ENCODE measurements at places on chromosomes 4 and X.

- no peak for DNase-seq
Measured at GRCh38 chr4:113952452-113953029, 26.9 kb downstream of the ARSJ start.

- DNase-seq = no peak
Measured at GRCh38 chrX:97026406-97026805, 142.7 kb downstream of the RPA4 start.

- DNase-seq = no peak
Measured at GRCh38 chrX:155632431-155633100, 19.8 kb upstream of the TMLHE start.

DNA sequence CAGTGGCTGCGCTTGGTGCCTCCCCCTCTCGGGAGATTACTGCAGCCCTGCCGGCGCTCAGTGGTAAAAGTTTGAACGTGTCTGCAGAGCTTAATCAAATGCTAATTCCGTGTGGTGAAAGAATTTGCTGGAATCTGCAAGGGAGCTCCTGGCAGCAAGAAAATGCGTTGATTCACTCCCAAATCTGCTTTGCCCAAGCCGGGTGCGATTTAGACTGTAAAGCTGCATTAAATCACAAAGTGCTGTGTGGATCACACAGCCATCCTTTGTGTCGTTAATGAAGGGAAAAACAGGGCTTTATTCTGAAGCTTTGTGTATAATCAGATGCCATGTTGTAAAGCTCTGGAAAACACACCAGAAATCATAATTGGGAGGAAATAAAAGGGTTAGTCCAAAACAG, 444.1 kb downstream of the BCOR start:
- no peak for DNase-seq

DNA sequence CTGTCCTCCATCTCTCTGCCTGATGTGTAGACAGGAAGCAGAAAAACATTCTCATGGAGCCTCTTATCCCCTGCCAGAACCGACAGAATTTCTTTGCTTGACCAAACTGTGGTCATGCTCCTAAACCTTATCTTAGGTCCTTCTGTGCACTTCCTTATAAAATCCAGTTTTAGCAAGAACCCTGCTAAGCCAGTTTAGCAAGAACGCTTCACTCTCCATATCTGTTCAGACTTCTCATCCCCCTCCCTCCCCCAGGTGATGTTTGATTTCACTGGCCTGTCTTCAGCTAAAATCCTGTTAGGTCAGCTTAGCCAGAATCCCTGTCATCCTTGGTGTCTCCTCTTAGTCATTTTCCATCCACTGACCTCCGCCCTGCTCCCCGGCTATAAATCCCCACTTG, 1130.9 kb upstream of the PRKX start:
- DNase-seq = no peak

DNA sequence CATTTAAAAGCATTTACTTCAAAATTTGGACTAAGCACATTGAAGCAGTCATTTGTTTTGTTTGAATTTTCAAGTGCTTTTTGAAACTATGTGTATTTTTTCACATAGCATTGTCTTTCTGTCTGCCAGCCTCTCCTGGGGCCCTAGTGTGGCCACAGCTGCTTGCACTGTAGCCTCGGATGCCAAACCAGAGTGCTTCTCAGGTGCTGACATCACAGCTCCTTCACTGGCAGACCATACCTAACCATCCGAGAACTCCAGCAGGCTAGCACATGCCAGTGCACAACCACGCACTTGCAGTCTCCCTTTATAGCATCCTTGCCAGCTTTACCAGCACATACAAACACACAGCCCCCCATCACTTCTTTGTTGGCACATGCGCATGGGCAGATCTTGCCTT, 1019.7 kb downstream of the STPG2 start:
- no peak for DNase-seq

GRCh38 chr4:47819178-47819577, 18.7 kb downstream of the CORIN start:
- no peak for DNase-seq

GRCh38 chrX:154471839-154472684, 7.0 kb downstream of the LAGE3 start:
- no peak for DNase-seq

- no peak for DNase-seq
Measured at GRCh38 chr4:53844551-53844950, 219.9 kb downstream of the CHIC2 start.

- no peak for DNase-seq
Measured at GRCh38 chr4:7352486-7352885, 82.2 kb downstream of the PSAPL1 start.

- no peak for DNase-seq
Measured at GRCh38 chrX:145002771-145003170, 244.5 kb upstream of the SPANXN1 start.

DNA sequence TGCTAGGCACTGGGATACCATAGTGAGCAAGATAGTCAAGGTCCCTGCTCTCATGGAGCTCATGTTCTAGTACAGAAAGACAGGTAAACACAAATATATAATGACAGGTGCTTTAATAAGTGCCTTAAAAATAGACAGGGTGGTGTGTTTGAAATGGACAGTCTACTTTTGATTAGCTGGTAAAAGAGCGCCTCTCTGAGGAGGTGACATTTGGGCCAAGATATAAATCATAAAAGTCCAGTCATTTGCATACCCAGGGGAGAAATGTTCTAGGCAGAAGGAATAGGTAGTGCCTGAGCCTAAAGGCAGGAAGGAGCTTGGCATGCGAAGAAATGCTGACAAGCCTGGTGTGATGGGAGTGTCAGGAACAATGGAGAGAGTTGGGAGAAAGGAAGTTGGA, 83.6 kb downstream of the DNAAF6 start:
- DNase-seq = no peak

DNA sequence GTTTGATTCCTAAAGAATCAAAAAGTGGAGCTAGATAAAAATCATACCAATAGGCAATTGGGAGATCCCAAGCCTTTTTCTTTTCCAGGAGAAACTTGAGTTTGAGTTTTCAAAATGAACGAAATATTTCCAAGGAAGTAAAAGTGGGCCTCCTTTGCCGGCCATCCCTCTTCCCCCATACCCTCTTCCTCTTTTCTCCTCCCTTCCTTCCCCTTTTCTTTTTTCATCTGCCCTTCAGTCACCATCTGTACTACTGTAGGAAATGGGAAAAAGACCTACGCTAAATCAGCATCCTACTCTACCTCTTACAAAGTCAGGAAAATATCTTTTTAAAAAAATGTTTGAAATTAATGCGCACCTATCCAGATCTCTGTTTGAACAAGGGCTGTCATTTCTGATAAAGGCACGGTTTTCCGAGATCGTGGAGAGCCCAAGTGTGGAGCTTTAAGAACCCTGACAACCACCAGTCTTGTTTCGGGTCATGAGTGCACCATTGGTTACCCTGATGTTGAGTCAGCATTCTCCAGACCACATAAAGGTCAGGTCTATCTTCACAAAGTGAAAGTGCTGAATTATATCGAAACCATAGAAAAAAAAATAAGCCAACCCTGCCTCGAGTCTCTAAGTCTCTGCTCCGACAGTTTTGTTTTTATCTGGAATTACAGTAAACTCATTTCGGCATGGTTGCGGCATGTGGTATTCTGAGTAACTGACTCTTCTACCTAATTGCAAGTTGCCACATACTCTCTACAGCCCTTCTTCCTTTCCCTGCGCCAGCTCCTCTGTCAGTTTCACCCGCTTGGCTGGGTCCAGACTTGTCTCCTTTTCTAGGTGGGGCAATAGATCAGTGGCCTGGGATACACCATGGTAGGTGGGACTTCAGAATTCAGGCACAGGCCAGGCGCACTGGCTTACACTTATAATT, 140.2 kb upstream of the KLF3 start:
- DNase-seq = peak; percentile 46

DNA sequence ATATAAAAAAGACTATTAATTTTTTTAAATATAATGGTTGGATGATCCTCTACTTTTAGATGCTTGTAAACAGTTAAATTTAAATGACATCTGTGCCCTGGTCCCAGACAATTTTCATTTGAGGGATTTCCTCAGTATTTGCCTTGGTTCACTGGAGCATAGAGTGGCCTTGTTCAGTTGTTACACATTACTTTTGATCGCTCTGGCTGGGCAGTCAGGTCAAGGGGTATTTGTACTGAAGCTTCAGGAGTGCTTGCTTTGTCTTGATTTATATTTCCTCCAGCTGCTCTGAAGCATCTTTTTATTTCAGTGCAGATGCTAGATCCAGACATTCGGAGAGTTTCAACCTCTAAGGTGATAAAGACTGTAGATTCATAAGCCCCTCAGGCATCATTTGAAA, 50.0 kb downstream of the COMMD8 start:
- no peak for DNase-seq

DNA sequence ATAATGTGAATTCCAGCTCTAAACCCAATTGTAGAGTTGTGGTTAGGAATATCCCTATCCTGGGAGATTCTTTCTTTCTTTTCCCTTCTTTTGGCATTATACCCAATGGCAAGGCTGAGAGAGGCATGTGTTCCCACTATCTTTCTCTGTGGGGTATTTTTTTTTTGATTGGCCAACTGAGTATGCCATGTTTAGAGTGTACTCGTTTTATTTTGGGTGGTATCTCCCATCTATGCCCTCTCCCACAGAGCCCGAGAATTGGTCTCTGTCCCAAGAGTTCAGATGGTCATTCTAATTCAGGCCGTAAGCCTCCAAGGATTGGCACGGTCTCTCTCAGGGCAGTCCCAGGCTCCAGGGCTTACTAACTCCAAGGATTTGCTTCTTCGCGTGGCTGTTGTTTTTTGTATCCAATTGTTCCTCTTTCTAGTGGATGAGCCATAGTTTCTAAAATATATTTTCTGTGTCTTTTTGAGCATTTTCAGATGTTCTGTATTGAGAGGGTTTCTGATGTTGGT, 198.8 kb downstream of the SLC4A4 start:
- DNase-seq = no peak

GRCh38 chr4:6550821-6551220, 24.2 kb upstream of the MAN2B2 start:
- no peak for DNase-seq

- DNase-seq = no peak
Measured at GRCh38 chr4:104589264-104589868, 94.7 kb upstream of the CXXC4 start.

DNA sequence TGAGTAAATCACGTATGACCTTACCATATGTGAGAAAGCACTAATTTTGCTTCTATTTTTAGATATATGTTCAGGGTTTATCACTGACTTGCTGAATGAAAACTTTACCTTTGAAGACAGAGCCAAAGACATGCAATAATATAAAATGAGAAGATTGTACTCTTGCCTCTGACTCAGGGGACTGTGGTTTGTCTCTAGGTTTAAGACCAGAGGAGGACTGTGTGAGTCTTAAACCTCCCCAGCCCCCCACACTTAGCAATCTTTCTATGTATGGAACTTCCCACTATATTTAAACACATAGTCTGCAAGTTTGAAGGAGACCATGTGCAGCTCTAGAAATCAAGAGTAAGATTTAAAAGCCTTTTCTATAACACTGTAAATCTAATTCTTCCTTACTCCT, 368.7 kb upstream of the FAM241A start:
- DNase-seq = no peak

GRCh38 chrX:53437206-53437605, 3.0 kb upstream of the HSD17B10 start:
- no peak for DNase-seq

DNA sequence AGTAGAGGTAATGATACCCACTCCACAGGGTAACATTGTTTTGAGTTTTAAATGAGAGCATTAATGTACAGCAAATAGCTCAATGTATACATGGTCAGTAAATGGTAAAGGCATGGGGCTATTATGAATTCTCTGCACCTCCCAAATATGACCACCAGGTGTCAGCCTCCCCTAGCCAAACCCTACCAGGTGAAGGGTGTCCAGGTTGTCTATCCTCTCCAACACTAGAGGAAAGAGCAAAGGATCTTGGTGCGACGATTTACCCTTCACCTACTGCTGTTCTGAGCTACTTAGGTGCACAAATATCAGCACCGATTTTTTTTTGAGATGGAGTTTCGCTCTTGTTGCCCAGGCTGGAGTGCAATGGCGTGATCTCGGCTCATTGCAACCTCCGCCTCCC, 26.5 kb upstream of the XIAP start:
- DNase-seq = peak; percentile 26

GRCh38 chrX:103467156-103467555, 52.1 kb downstream of the RAB40A start:
- DNase-seq = no peak

GRCh38 chr4:94957030-94957429, 199.3 kb downstream of the BMPR1B start:
- DNase-seq = no peak

DNA sequence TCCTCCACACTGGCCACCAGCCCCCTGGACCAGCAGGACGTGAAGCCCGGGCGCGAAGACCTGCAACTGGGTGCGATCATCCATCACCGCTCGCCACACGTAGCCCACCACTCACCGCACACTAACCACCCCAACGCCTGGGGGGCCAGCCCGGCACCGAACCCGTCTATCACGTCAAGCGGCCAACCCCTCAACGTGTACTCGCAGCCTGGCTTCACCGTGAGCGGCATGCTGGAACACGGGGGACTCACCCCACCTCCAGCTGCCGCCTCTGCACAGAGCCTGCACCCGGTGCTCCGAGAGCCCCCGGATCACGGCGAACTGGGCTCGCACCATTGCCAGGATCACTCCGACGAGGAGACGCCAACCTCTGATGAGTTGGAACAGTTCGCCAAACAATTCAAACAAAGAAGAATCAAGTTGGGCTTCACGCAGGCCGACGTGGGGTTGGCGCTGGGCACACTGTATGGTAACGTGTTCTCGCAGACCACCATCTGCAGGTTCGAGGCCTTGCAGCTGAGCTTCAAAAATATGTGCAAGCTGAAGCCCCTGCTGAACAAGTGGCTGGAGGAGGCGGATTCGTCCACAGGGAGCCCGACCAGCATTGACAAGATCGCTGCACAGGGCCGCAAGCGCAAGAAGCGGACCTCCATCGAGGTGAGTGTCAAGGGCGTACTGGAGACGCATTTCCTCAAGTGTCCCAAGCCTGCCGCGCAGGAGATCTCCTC, 600 bp downstream of the POU3F4 start:
- no peak for DNase-seq

DNA sequence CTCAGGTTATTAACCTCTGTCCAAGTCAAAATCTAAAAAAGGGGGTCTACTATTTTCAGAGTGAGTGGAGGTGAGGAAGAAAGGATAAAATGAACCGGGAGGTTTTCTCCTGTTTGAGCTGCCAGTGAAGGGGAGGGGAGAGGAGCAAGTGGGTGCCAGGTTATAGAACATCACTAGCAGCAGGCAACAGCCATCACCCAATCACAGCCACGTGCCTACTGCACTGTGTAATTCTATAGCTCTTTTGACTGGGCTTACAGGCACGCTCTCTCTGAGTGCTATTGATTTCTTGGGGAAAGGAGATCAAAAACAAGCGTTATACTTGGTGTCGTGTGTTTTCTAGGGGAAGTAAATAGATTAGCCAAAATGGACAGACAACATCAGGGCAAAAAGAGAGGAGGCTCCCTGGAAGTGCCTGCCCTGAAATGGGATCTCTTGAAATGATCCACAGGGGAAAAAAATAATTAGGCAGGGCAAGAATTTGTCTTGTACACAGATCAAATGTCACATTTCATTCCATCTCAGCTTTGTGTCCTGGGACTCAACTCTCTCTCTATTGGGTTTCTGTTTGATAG, 300.5 kb upstream of the LCORL start:
- DNase-seq = no peak

- no peak for DNase-seq
Measured at GRCh38 chr4:112284662-112285411, 867 bp downstream of the TIFA start.
